Activated CD4-positive, CD25-positive, alpha-beta regulatory T cell treated with anti-CD3 and anti-CD28 coated beads, Interleukin-2, amount 50 U/mL, for 16 hours (primary cell): ENCODE measurements at places on chromosomes 13 and 19.

DNA sequence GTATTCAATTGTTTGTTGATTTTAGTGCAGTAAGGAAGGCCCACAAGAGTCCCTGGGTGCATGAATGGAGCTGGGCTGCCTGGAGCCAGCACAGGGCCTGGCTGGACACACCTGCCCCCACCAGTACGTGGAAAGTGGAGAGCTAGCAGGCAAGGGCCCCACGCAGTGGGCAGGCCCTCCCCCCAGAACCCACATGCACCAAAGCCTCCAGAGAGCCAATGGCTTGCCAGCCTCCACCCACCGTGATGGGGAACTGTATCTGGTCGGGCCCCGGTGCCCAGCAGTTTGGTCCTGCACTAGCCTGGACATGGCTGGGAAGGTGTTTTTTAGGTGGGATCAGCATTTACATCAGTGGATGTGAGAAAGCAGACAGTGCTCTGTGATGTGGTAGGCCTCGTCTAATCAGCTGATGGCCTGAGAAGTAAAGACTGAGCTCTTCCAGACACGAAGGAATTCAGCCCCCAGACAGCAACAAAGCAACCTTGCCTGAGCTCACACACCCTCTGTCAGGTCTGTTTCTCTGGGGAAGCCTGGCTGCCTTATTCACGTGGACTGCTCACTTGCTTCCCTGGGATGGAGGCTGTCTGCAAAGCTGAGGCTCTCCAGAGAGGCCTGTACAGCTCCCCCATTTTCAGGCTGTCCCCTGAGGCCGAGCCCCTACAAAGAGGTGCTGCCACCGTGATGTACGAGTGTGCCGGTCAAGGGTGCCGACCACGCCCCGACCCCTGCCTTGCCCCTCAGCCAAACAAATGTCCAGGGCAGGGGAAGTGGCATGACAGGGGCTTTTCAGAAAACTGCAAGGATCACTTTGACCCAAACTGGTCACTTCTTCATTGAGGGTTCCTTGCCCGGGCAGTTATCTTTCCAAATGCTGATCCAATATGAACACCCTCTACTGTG, 27.5 kb downstream of the RAB20 start:
- DNase-seq, result no peak

- no peak for DNase-seq
These were observed 2.8 kb upstream of the IFNL2 start for GRCh38 chr19:39265321-39265916.

DNA sequence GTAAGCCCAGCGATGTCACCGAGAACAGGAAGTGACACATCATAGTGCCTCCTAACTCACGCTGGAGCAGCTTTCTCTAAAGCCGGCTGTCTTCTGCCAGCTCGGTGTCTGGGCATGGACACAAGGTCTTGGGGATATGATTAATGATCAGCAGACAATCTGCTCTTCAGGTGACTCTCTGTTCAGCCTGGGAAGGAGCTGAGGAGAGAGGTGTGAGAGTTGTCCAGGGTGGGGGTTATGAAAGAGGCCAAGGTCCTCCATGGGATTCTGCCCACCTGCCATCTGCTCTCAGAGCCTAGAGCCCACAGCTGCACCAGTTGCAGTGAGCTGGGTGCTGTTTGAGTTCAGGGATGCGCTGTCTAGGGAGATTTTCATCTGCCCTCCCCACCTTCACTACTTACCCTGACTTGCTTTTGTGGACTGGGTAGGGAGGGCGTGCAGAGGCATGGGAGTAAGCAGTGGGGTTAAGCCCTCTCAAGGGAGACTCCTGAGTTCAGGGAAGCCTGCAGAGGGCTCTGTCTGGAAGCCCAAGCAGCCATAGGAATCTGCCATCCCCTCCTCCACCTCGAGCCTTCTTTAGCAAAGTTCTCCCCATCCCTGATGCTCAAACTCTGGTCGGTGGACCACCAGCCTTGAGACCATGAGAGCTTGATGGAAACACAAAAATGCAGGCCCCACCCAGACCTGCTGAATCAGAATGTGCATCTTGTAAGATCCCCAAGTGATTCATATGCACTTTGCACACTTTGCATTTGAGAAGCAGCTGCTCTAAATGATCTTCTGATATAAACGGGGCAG, 539.7 kb downstream of the RFC3 start:
- no peak for DNase-seq

DNA sequence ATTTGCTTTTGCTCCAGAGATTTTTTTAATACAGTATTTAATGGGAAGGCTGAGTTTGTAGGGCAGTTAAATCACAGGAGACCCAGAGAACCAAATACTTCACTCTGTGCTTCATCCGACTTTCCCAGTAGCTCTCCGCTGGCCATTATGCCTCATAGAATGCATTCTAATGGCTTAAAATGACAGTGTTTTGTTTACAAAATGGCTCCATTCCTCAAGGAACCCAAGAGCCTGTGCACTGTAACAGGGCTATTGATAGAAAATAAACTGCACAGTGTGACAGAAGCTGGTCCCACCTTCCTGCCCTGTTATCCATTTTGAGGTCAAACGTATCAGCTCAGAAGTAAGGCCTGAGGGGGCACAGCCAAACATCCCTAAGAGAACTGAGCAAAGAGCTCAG, 136.5 kb downstream of the RAP2A start:
- DNase-seq, result no peak

GRCh38 chr19:40221858-40222619, 3.9 kb upstream of the TTC9B start:
- DNase-seq, result peak; percentile 49

DNA sequence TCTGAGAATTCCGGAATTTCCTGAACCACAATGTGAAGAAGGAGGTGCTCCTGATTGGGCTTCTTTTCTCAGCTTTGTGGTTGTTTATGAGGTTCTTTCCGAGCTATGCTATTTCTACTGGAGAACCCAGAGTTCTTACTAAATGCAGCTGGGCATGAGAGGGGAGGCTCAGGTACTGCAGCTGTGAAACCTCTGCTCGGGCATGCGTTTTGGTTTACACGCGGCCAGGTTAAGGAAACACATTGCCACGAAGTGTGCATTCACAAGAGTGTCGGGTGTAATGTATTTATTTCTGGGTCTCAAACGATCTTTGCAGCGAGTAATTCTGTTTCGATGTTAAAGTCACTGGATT, 661 bp upstream of the MIR17HG start:
- no peak for DNase-seq

DNA sequence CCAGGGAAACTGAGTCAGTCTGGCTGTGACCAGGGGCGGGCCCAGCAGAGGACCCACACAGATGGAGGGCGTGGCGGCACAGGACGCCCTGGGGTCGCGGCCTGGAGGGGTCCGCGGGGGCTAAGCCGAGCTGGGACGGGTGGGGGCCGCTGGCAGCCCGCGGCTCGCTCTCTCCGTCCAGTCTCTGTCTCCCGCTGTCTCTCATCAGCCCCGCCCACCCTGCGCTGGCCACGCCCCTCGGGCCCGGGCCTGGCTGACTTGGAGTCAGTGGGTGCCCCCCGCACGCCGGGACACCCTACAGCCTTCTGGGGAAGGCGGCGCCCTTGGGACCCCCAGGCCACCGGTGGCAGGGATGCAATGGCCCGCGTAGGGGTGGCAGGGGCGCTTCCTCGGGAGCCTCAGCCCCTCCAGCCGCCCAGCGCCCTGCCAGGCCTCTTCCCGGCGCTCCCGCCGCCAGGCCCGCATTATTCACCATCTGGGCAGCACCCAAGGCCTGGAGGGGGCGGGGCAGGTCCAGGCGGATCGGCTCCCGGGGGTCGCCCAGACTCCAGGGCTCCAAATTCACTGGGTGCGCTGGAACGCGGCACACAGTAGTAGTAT, at the start of gene TBXA2R:
TSS of gene TBXA2R (minus strand) at position 186 of the 600 bp plus-strand sequence. CDS start 6,241 bp downstream, outside the sequence.
- DNase-seq, result no peak

DNA sequence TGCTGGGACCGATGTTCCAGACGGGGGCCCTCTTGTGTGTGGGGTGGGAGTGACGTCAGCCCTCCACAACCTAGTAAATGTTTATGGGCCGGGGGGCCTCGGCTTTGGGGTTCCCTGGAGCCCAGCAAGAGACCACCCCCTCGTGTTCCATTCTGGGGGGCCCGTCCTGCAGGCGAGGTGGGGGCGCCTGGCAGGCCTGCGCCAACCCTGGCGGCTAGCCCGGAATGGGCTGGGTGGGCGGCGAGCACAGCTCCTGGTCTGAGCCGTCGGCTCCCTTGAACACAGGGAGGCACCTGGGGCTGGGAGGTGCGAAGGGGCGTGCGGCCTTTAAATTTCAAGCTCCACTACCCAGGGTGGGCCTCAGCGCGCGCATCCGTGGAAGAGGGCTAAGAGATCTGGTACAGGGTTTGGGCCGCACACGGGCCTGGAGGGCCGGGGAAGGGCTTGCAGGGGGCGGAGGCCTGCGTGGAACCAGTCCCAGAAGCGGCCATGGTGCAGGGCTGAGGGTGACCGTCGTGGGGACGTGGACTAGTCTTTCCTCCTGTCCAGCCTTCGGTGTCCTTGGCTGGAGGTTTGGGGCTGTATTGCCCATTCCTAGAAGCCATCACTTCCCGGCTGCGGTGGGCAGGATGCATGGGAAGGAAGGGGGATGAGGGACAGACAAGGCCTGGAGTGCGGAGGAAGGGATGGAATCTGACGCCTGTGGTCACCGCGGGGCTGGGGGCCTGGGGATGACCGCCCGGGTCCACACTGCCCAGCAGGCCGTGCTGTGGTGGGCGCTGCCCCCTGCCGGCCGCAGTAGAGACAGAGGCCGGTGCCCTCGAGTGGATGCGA, 11.4 kb downstream of the NDUFA11 start:
- DNase-seq, result no peak

- DNase-seq, result no peak
These were observed 345 bp downstream of the ZNF257 start for GRCh38 chr19:22052644-22053013.

- no peak for DNase-seq
These were observed 5.9 kb downstream of the NANOS3 start for GRCh38 chr19:13882836-13883235.

DNA sequence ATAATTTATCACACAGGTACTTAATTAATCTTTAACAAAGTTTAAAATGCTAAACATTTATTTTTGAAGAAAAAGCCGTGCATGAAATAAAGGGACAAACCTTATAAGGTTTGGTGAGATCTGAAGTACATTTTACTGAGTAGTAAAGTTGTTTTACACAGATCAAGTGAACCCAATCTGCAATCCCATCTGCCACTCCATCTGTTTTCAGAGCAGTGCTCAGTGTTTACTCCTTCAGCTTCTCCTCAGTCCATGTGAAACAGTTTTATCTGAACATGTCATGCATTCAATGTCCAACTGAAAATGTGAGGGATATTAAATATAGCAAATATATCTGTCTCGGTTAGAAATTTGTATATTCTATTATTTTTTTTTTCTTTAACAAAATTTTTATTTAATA, 166.8 kb downstream of the MAB21L1 start:
- no peak for DNase-seq

DNA sequence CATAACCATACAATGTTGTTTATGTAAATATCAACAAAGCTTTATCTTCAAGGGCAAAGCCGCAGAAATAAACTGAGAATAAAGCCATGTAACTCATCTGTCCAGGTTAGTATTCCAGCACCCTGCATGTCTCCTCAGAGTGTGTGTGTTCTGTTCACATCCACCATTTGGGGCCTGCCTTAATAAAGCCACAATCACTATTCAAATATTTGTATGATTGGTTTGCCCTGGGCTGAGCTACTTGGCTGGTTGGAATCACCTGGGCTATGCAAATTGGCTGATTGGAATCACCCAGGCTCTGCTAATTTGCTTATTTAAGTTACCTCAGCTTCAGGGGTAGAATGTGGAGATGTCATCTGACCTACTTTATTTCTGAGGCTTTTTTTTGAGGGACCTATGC, 42.4 kb upstream of the ZNF737 start:
- no peak for DNase-seq

DNA sequence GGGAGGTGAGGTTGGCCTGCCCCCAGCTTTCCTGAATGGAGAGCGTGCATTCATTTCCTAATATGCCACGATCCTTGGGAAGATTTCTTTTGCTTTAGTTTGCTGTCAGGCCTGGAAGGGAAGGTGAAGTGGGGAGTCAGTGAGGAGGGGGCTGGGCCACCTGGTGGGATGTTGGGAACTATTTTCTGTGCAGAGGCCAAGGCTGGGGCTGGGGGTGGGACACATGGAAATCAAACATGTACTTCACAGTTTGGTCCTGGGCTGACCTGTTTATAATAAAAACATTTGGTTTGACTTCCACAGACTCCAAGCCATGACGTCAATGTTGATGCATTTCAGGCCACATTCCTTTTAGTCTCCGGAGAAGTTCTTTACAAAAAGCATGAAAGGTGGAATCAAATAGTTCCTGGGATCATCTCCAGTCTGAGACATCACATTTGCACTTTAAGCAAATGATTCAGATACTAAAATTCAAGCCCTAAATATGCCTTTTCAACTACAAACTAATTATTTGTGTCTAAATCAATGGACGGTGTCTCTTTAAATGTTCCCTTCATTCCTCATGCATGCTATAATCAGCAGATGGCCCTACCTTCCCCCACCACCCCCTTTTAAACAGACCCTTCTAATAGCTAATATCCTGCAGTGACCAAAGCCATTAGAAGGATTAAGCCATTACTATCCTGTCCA, 41.5 kb upstream of the MEDAG start:
- DNase-seq, result no peak

DNA sequence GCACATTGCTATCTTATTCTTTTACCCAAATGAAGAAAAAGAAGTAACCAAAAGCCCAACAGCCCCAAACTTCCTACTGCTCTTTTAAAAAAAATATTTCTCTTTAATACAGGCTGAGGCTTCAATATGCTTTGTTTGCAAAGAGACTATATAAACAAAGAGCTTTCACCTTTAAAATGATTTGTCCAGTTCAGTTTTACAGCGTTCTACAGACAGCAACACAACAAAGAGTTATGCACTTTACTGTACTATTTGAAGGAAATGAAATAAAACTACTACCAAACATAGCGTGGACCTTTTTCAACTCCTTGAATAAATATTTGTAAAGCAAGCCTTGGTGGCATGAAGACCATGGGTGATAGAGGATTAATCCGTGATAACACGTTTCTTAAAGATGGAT, 151.2 kb downstream of the FGF9 start:
- no peak for DNase-seq

- no peak for DNase-seq
These were observed 673.1 kb downstream of the DIAPH3 start for GRCh38 chr13:59490651-59491050.

DNA sequence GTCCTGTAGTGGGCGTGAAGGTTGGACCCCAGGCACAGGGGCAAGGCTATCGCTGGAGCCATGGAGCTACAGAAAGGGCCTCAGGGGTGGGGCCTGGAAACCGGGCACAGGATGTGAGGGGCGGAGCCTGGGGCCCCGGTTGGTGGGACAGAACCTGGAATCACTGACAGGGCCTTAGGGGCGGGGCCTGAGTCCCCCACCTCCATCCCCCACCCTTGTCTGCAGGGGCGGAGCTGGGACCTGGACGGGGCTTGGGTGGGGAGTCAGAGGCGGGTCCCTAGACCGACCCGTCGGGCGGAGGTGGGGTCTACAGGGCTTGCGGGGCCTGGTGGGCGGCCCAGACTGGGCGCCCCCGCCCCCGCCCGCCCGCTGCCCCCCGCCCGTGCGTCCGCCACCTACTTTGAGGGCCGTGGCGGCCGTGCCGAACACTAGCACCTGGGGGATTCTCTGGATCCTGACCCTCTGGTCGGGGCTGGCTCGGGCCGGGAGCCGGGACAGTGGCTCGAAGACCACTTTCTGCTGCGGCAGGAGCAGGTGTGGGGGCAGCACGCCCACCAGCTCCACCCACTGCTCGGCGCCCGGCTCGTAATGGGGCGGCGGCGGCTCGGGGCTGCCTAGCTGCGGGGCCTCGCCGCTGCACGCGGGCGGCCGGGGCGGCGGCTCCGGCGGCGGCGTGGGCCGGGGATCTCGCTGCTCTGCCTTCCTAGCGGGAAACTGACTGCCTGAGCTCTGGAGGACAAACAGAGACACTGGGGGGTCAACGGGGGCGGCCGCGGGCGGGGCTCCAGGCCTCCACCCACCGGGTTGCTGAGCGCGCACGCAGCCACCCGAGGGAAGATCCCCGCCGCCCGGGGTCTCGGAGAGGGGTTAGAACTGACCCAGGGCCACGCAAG, 26.3 kb downstream of the DCAF15 start:
- DNase-seq, result no peak
